T-helper 17 cell (primary cell): ENCODE measurements at places on chromosomes 3 and 15.

- no peak for DNase-seq
These were observed 775 bp downstream of the TTC21A start for GRCh38 chr3:39108200-39108710.

GRCh38 chr3:81352867-81353266, 408.6 kb downstream of the GBE1 start:
- no peak for DNase-seq

- no peak for DNase-seq
These were observed 35.8 kb downstream of the LMCD1 start for GRCh38 chr3:8537440-8537839.

DNA sequence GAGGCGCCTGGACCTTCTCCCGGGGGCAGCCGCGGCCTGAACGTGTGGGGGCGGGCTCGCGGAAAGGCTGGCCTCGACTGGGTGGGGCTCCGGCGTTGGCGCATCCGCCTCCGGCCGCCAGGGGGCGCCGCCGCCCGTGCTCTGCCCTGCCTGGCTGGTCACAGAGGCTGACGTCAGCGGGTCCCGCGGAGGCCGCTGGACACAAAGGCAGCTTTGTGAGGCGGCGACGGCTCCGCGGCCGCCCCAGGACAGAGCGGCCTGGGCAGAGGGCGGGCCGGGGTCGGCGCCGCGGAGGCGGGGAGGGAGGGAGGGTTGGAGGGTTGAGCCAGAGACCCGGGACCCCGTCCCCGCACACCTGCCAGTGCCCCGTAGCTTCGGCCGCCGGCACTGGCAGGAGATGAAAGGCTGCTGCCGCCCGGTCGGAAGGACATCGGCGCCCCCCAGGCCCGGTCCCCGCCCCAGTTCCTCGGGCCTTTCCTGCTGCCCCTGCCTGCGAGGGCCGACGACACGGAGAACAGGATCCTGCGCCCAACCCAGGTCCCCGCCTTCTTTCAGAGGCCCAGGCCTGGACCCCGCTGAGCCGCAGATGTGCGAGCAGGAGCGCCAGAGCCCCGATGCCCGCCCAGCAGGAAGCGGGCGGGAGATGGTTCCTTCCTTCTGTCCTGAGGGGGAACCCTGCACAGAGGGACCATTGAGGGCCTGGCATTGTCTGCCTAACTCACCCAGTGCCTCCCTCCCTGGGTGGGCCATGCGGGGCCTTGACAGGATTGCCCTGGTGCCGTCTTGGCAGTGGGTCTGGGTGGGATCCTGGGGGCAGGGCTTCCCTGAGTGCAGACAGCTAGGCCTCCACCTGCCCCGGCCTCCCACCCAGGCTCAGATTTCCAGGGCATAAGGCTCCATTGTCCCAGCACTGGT, 8.7 kb upstream of the SEMA3B start:
- DNase-seq: peak; percentile 81

GRCh38 chr3:87206070-87206469, 21.0 kb upstream of the CHMP2B start:
- DNase-seq: no peak
